T47D (cell line): ENCODE measurements at places on chromosomes 11 and 22.

DNA sequence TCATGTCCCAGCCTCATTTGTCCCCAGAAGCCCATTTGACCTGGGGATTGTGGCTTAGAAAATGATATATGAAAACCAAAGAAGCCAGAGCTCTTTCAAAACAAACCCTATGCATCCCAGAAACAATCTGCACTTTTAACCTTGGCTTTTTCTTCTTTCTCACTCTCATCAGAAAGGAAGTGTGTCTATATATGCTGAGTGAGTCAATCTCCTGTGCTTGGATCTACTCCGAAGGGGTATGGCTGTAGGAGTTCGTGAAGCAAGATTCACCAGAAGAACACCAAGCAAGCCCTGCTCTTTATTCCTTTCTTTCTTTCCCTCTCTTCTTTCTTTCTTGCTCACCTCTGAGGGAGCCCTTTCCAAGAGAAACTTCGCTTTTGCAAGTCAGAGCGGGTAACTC lies 636 bp downstream of the PAMR1 start:
- no peak for DNase-seq

- DNase-seq, result no peak
Observed at GRCh38 chr11:60869451-60869825, 2.1 kb downstream of the ZP1 start.

DNA sequence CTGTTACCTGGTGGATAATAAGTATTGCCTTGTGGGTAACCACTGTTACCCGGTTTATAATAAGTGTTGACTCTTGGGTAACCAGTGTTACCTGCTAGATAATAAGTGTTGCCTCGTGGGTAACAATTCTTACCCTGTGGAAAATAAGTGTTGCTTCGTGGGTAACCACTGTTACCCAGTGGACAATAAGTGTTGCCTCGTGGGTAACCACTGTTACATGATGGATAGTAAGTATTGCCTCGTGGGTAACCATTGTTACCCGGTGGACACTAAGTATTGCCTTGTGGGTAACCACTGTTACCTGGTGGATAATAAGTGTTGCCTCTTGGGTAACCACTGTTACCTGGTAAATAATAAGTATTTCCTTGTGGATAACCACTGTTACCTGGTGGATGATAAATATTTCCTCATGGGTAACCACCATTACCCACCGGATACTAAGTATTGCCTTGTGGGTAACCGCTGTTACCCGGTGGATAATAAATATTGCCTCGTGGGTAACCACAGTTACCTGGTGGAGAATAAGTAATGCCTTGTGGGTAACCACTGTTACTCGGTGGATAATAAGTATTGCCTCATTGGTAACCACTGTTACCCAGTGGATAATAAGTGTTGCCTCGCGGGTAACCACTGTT lies 8.7 kb upstream of the NXPE4 start:
- no peak for DNase-seq

GRCh38 chr11:23112390-23112789 lies 252.1 kb upstream of the CCDC179 start:
- no peak for DNase-seq

- DNase-seq, result peak; percentile 39
Observed at GRCh38 chr11:133619973-133620372, 87.7 kb upstream of the OPCML start.

- no peak for DNase-seq
Observed at GRCh38 chr22:35308480-35309021, 8.9 kb downstream of the TOM1 start.

GRCh38 chr11:86483940-86484794 lies 109.5 kb downstream of the CCDC81 start:
- no peak for DNase-seq

DNA sequence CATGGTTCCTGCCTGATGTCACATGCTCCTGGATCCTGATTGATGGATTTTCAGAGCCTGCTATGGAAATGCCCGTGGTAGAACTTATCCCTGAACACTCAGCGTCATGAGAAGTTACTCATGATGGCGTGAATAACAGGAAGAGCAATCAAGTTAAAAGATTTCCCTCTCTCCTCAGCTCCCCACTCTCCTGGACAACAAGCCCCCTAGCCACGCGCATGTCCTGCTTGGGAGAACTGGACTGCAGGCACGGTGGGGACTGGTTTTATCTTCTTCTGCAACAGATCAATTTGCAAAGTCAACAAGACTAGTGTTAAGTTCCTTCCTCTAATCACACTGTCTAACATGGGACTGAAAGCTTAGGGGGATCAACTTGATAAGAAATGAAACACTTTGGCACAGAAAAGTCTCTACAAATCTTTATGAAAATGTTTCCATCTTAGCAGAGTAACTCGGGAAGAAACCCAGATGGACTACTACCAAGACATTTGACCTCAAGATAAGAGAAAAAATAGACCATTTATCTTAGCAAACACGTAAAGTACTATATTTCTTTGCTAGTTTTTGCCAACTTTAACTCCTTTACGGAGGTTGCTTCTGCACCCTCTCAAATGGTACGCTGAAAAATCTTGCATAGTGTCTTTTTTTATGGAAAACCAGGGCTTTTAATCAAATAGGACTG lies 27.6 kb downstream of the POU2AF1 start:
- no peak for DNase-seq

GRCh38 chr11:93166194-93166593 lies 31.6 kb downstream of the SLC36A4 start:
- no peak for DNase-seq
